ENCODE measurements at places on chromosomes 6 and 20. TPM values are rescaled to one million over a fixed set of nuclear protein-coding genes. Genes with fewer than 3 reads are reported as not detected.

GRCh38 chr6:29744131-29744530, 20.9 kb downstream of the HLA-F start:
- no peak for DNase-seq

DNA sequence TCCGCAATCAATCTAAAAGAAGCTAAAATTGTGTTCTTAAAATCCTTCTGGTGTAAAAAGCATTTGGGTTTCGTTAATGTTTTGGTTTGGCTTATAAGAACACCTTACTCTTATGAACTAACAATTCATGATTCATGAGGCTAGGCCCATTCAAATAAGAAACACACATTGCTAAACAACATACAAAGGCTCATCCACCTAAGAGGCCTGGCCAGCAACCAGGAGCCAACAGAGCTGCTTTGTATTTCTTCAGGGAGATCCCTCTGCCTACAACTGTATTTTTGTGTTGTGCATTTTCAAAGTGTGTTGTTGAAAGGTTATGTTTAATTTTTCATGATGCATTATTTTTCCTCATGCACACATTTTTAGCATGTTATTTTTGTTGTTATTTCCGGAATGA, 98.6 kb downstream of the PTPRK start:
- DNase-seq, result no peak

GRCh38 chr6:163490826-163491577, 76.5 kb downstream of the QKI start:
- DNase-seq, result peak; percentile 83

DNA sequence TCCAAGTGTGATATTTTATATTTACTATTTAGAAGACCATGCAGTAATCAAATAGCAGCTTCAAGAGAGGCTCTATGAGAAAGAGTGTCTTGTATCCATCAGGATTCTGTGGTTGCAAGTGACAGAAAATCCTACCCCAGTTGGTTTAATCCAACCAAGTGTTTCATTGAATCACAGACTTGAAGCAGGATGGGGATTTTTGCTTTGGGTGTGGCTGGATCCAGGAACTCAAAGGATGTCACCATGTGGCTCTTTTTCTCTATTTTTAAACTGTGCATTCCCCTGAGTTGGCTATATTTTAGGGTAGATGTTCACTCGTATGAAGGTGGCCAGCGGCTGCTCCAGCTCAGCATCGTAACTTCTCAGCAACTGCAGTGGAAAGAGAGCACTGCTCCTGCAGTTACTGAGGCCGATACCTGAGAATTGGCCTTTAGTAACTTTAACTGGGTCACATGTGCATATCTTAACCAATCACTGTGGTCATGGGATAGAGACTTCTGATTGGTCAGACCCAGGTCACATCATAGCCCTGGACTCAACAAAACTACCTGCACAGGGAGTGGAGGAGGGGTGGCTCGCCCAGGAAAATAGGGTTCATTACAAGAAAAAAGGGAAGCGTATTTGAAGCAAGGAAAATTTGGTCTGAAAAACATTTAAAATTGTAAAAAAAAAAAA, 396.1 kb upstream of the SULF2 start:
- no peak for DNase-seq

GRCh38 chr20:47252879-47253307, 103.6 kb downstream of the ZMYND8 start:
- DNase-seq, result no peak

Gene TBXT
- not detected for total RNA-seq

All from dermis blood vessel endothelial cell (primary cell).